DMS53 (cell line): ENCODE measurements at places on chromosomes 1 and 21.

DNA sequence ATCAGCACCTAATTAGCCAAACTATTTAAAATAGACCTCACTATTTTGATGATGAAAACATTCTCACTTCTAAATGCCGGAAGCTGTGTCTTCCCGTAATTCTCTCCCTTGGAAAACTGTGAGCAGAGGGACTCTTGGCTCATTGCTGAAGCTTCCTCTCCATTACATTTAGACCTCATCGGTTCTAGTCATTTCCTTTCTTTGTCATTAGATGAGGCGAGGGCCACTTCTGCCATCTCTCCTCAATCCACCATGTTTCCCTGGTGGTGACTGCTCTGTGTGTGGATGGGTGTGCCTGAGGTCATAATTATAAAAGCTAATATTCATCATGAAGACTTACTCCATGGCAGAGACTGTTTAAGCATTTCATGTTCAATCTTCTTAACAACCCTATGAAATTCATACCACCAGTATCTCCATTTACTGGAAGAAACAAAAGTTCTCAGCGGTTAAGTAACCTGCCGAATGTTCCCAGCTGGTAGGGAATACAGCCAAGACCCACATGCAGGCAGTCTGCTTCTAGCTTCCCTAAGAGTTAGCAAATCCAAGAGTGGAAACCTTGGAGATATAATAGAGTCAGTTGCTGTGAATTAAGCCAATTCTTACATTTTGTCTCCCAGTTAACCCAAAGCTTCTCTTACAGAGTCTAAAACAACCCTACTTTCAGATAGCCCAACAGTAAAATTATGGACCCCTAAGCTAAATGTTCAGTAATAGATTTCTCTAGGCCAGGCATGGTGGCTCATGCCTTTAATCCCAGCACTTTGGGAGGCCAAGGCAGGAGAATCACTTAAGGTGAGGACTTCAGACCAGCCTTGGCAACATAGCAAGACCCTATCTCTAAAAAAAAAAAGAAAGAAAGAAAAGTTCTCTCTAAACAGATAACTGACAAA lies 156.2 kb downstream of the ZBTB18 start:
- DNase-seq, result no peak

- DNase-seq, result no peak
Measured at GRCh38 chr1:183210681-183211080, 24.6 kb downstream of the LAMC2 start.

DNA sequence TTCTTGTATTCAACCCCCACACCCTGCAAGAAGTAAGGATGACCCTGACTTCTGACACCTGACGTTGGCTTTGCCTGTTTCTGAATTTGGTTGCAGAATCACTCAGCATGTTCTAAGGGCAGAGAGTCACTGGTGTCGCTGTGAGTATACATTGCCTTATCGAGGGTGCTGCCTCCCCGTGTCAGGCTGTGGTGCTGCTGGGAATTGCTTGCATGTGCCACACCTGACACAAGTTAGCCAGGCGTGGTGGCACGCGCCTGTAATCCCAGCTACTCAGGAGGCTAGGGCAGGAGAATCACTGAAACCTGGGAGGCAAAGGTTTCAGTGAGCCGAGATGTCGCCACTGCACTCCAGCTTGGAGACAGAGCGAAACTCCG lies 45.9 kb downstream of the WDR4 start:
- peak; percentile 80 for DNase-seq

DNA sequence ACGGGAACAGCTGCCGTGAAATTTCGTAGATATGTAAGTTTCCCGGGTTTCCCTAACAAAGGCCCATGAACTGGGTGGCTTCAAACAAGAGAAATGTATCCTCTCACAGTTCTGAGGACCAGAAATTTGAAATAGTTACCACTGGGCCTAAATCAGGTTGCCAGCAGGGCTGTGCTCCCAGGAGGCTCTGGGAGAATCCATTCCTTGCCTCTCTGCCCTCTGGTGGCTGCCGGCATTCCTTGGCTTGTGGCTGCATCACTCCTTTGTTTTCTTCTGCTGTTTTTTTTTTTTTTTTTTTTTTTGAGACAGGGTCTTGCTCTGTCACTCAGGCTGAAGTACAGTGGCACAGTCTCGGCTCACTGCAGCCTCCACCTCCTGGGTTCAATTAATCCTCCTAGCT lies 23.7 kb downstream of the UMODL1 start:
- DNase-seq, result peak; percentile 30

GRCh38 chr1:179785031-179785431 lies 41.9 kb downstream of the FAM163A start:
- DNase-seq, result no peak

DNA sequence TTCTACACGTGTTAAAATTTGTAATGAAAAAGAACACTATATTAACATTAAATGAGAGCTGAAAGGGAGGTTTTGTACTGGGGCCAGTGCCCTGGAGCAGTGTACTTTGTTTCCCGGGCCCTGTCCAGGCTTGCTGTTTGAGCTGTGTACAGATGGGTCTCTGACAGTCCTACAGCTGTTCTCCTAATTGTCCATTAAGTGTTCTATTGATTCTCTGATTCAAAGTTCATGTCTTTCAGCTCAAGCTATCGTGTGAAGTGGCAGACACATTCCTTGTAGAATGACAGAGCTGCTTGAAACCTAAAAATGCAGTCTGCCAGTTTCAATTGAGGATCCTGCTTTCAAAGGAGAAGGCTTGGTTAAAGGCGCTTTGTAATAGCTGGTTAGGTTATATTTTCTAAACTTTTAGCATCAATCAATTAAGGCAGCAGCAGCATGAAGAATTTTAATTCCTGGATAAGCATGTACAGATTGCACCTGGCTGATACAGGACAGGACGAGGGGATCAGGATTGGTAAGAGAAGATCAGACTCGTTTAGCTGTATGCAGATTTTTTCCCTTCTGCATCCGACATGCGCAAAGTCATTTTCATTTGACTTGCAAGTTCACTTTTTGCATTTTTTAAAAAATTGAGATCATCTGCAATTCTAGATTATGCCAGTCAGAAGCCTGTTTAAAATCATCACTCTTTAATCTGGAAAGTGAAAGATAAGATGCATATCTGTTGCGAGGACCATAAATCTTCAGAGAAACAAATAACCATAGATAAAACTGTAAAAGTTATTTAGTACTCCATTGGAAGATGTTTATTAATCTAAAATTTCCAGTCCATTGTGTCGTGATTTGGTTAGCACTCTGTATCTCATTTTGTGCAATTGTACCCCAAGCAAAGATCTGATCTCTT lies 98.5 kb downstream of the ATG4C start:
- DNase-seq, result no peak

- peak; percentile 20 for DNase-seq
Measured at GRCh38 chr1:218848009-218848408, 325.7 kb upstream of the LYPLAL1 start.

GRCh38 chr1:218643926-218644325 lies 298.8 kb downstream of the TGFB2 start:
- DNase-seq, result no peak

- DNase-seq, result no peak
Measured at GRCh38 chr21:25944672-25945213, 210.0 kb downstream of the GABPA start.

GRCh38 chr1:235021815-235022214 lies 106.8 kb downstream of the TOMM20 start:
- no peak for DNase-seq

DNA sequence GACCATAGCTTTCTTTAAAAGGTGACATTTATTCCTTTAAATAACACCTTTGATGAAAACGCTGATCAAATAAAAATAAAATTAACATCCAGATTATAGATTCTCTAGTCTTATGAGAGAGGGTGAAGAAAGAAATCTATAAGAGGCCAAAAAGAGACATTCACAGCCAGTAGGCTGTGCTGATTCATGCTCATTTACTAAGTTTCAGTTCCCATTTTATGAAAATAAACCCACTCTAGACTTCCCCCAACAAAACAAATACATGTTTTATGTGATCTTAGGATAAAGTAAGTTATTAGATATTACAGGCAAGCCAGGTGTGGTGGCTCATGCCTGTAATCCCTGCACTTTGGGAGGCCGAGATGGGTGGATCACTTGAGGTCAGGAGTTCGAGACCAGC lies 21.1 kb downstream of the ESRRG start:
- no peak for DNase-seq

DNA sequence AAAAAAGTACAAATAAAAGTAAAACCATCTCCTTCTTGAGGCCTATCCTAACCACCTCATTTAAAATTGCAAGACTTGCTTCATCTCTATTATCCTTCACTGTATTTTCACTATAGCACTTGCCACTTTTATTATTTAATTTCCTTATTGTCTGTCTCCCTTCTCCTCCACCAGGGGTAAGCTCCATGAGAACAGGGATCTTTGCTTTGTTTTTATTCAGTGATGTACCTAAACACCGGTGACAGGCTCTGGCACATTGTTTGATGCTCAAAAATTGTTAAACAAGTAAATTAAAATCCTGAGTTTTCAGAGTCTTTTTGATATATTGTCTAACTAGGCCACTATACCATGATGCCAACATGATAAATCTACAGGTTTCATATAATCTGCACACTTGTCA lies 17.2 kb upstream of the SPEN start:
- no peak for DNase-seq

DNA sequence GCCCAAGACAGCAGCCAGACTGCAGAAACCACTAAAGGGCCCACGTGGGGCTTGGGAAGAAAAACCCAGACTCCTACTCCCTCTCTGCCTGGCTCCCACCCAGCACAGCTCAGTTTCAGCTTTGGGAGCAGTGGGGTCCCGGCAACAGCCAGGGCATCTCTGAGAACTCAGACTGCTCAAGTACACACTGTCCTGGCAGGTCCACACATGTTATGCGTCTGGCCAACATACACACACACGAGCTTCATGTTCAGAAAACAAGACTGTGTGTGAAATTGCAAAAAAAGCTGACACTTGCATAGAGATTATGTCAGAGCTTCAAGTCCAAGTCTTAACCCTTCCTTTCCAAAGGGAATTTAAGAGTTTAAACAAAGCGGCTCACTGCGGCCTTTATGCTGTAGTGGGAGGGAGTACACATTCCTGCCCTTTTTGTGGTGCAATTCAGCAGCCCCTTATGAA lies 136.6 kb upstream of the CD34 start:
- DNase-seq, result no peak

- DNase-seq, result no peak
Measured at GRCh38 chr1:11533790-11534787, 55.1 kb downstream of the DISP3 start.
